ENCODE measurements at places on chromosomes 5 and 9.

DNA sequence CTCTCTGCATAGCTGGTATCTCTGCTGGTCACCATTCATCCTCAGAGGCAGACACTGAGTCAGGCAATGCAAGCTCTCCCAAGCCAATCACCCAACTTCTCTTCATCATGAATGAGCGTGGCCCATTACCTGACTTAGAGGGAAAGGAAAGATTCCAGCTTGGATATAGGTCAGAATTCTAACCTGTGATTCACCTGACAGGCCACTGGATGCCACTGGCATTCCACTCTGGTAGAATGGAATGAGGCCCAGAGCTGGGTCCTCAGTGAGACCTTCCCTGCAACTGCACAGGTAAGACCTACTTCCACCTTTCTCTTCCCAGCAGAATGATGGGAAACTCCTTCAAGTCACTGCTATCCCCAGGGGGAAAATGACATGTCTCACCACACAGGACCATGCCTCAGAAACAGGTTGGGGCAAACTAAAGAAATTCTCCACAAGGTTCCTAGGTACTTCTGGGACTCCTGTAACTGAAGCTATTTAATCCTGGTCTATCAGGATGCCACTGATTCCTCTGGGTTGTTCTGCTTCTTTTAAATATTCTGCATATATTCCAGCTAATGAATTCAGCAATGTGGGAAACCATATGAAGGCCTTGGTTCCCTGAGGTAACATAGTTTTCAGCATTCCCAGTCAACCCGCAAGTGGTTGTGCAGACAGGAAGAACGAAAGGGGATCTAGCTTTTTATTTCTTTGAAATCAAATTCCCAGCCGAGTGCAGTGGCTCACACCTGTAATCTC, 62.0 kb downstream of the SUSD1 start:
- no peak for DNase-seq

- DNase-seq, result no peak
Observed at GRCh38 chr9:36924757-36925432, 109.2 kb downstream of the PAX5 start.

GRCh38 chr5:40017918-40018317, 593.1 kb upstream of the DAB2 start:
- DNase-seq, result no peak

- DNase-seq, result no peak
Observed at GRCh38 chr5:173505634-173506033, 110.8 kb downstream of the BOD1 start.

DNA sequence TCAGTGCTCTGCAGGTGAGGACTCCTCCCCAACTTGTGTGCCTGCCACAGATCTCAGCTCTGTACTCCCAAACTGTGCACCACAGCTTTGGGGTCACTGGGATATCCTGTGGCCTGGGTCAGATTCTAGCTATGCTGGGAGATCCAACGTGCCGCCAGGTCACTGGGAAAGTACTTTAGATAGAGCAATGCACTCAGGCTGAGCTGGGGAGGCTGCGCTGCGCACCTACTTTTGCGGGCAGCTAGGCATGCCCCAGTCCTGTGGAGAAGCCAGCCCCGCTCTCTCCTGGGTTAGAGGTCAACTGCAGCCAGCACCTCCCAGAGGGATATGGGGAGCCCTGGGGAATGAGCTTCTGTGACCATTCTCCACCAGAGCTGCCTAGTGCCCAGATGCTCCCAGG, 552.1 kb upstream of the CDH9 start:
- no peak for DNase-seq

DNA sequence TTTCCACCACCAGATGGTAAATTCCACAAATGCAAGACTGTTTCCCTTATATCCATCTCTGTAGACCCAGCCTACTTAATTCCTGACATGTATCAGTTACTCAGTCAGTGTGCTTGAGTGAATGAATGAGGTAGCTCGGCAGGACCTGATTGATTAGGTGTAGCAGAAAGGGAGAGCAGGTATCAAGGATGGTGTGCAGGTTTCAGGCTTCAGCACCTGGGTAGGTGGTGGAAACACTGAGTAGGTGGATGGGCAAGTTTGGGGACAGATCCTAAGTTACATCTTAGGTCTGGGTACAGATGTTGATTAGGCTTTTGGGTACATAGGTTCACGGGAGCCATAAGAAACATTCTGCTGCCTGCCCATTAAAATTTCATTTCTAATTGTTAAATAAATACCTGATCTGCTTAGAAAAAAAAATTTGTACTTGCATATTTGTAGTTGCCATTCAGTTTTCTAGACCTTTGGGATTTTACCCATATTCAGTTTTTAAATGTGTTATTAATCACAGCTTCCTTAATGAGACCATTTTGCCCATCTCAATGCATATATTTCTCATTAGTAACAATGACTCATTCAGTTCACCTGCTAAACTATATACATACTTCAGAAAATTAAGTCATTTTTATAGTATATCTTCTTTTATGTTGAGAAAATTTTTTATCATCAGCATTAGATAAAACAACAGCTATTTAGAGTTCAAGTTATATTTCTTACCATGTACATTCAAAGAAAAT, 111.8 kb downstream of the INIP start:
- DNase-seq, result no peak

DNA sequence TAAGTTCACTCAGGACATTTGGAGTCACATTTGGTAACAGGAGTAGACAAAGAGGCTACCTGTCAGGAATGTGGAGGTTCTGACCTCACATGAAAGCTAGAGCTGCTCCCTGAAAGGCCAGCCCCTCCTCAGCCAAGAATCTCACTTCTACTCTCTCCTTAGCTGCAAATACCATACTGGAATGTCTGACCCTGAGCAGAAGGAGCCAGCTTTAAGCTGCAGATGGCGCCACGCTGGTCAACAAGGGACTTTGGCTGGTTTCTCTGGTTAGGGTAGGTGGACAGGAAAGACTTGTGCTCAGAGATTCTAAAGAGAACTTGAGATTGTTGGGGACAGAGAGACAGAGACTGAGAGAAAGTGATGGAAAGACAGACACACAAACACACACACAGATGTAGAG, 21.9 kb downstream of the ASTN2 start:
- DNase-seq, result no peak

GRCh38 chr5:131563434-131564228, 71.4 kb downstream of the RAPGEF6 start:
- no peak for DNase-seq

DNA sequence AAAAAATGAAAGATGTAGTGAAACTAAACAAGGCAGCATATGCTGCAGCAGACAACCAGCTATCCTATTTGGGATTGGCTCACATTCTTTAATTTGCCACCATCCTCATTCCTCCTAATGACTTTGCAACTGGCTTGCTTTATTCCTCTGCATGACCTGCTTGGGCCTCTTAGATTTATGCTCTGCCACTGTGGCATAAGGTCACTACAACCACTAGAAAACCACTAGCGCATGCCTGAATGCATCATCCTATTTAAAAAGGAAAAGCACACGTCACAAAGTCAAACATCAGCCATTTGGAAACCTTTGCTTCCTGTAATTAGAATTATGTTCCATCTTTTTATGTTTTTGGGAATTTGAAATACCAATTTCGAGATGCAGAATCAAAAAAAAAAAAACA, 40.8 kb upstream of the CCDC152 start:
- DNase-seq, result peak; percentile 78

DNA sequence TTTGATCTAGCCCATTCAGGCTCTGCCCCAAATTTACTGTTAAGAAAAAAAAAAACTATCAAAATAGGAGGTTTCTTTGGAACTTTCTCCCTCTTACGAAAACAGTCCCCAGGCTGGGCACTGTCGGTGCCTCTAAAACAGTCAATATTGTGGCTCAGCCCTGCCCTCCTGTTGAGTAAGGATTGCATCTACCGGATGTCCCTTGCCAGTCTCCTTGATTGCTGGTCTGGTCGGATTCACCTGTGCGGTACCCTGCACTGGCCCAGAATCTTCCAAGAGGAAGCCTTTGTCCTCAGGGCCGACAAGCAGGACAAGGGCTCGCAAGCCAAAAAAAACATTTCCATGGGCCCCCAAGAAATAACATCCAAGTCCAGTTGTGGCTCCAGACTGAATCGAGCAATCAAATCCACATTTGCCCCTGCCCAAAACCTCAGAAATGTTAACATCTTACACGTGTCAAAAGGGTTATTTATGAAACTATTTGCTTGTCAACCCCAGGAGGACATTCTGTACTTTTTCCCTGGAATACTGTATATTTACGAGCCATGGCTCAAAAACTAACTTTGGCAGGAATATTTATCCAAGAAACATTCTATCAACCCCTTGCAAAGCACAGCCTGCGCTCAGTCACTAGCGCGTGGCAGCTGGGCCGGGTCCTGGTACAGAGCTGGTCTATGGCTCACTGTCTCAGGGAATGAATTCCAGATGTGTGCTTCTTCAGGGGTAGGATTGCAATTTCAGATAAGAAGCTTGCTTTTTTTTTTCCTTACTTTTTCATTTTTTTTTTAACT, 129.2 kb upstream of the ADRA1B start:
- DNase-seq, result peak; percentile 29

DNA sequence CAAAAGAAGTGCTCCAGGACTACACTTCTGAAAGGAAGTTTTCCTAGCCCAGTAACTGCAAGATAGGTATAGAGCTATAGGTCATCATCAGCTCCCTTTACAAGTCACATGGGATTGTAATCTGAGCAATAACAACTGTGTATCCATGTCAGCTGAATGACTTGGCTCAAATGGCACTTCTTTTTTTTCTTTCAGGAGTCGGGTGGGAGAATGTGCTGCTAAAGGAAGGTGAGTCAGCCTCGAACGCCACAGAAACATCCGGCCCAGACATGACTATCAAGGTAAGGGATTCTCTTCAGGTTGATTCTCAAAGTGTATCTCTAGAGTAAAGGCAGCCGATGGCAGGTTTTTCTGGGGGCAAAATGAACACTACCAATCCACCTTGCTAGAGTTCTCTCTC, 192.2 kb downstream of the C9orf152 start:
- DNase-seq, result peak; percentile 69

GRCh38 chr5:50751064-50751657, 84.7 kb downstream of the PARP8 start:
- peak; percentile 69 for DNase-seq

DNA sequence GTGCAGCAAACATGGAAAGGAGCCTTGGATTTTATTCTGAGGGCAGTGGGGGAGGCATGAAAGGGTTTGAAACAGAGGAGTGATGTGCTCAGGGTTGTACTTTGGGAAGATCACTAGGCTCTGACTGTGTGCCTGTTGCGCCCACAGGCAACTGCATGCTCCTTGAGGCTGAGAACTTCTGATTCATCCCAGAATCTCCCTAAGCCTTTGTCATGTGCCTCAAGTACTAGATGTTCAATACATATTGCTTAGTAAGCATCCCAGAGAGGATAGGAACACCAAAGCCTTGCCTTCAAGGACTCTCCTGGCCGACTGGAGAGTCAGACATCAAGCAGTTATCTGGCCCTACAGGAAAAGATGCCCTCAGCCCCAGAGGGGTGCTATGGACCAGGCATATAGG, 54.1 kb downstream of the ARHGEF37 start:
- peak; percentile 57 for DNase-seq

- DNase-seq, result no peak
Observed at GRCh38 chr5:149687486-149688168, 42.5 kb upstream of the PPARGC1B start.

DNA sequence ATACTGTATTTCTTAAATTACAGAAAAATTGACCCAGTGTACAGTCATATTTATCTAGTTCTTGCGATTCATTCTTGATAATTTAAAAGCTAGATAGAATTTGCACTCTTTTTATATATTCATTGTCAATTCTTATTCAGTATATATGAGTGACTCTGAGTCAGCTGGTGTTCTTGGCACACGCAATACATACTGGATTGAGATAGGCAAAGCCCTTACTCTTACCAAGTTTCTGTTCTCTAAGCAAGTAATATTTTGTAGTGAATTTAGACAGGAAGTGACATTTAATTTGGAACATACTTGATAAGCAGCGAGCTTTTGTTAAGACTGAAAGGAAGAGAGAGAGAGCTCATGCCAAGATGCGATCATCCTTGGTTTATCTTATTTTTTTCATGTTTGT, 57.7 kb downstream of the GPBP1 start:
- no peak for DNase-seq

- no peak for DNase-seq
Observed at GRCh38 chr5:41334758-41335157, 121.4 kb upstream of the C6 start.

DNA sequence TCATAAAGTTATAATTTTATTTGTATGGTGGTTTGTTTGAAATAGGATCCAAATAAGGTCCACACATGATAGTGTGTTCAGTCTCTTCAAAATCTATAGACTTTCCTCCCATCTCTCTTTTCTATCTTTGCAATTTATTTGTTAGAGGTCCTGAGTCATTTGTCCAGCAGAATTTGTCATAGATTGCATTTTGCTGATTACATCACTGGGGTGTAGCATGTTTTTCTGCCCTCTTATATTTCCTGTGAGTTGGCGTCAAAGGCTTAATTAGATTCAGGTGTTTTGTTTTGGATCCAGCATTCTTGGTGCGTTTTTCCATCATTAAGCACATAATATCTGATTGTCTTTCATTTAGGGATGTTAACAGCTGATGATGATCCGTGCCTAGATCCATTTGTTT, 15.0 kb downstream of the CYFIP2 start:
- no peak for DNase-seq

- no peak for DNase-seq
Observed at GRCh38 chr5:79173626-79174025, 62.0 kb downstream of the BHMT start.

GRCh38 chr9:2992427-2992826, 148.5 kb upstream of the PUM3 start:
- DNase-seq, result no peak

Measured in mesenchymal stem cell (in vitro differentiated cells and primary cell).